ENCODE measurements at places on chromosomes 1 and 21. TPM values are rescaled to one million over a fixed set of nuclear protein-coding genes. Genes with fewer than 3 reads are reported as not detected.

DNA sequence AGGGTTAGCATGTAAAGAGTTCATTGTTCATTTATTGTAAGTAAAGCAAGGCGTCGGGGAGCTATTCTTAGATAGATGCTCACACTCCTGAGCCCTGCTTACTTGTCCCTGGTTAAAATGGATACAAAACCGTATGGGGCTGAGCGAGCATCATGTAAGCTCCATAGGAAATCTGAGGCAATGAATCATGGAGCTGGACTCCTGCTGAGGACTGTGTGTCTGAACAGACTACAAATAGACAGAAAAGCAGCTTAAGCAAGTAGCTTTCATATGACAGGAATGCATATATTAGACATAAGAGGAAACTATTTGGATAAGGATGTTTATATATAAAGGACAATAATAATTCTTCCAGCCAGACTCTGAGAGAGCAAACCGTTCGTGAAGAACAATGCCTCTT is 604.9 kb upstream of the PTBP2 start:
- DNase-seq, result no peak

- peak; percentile 76 for DNase-seq
These were observed 12.3 kb downstream of the PHLDA3 start for GRCh38 chr1:201456499-201457309.

AGBL4 gene
- total RNA-seq, result not detected

DNA sequence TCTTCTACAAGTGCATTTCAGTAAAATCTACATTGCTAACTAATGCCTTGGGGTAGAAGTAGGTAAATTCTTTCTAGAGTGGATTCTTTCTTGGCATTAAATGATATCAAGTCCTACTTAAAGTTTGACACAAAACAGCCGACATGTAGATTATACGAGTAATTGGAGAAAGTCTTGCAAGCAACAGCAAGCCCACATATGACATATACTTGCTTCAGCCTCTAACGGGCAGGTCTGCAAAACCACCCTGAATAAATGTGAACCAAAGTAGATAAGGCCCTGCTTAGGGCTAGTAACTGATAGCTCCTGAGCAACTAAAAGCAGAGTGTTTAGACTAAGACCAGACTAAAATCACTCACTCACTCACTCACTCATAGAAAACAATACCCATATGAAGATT is 203.2 kb downstream of the LTN1 start:
- no peak for DNase-seq

DNA sequence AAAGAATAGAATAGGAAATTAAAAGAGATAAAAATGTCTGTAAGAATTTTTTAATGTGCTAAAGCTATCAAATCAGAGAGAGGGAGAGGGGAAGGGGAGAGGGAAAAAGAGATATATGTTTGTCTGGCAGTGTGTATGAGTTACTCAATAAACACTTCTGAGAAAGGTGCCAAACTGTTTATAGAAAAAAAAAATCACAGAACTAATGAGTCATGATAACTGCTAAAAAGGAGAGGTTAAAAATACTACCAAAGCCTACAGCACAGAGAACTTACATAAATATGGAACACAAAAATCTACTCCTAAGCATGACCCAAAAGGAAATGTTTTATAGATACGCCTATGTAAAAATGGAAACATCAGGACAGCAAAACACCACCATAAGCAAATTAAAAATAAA is 45.4 kb downstream of the SELENOF start:
- DNase-seq, result no peak

FHAD1 gene
- 6.9 TPM for total RNA-seq

- no peak for DNase-seq
These were observed 8.9 kb upstream of the PTPRF start for GRCh38 chr1:43521756-43522155.

- DNase-seq, result no peak
These were observed 14.8 kb upstream of the LSS start for GRCh38 chr21:46243325-46243724.

- no peak for DNase-seq
These were observed 5.2 kb downstream of the EGLN1 start for GRCh38 chr1:231416901-231417300.

Data from PC-9 (cell line).